Activated T-cell treated with anti-CD3 and anti-CD28 coated beads for 24 hours (primary cell): ENCODE measurements at places on chromosomes 11 and 22.

- no peak for DNase-seq
Observed at GRCh38 chr22:27903805-27904473, 15.1 kb downstream of the PITPNB start.

- DNase-seq: no peak
Observed at GRCh38 chr11:27456140-27456794, 16.3 kb downstream of the LGR4 start.

DNA sequence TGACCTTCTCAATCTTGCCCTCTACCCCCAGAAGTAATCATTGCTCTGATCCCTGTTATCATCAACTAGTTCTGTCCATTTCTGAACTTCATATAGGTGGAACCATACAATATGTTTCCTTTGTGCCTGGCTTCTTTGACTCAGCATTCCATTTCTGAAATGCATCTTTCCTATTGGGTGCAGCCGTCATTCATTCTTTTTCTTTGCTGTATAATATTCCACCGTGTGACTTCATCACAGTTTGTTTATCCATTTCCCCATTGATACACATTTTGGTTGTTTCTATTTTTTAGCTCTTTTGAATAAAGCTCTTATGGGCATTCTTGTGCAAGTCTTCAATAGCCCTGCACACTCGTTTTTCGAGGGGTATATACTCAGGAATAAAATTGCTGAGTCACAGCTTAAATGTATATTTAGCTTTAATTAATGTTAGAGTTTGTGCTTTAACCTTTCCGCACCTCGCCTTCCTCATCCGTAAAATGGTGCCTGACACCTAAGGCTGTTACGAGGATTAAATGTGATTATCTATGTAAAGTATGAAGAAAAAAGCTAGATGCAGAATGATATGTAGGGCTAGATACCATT, 491.6 kb downstream of the MIAT start:
- DNase-seq: no peak

DNA sequence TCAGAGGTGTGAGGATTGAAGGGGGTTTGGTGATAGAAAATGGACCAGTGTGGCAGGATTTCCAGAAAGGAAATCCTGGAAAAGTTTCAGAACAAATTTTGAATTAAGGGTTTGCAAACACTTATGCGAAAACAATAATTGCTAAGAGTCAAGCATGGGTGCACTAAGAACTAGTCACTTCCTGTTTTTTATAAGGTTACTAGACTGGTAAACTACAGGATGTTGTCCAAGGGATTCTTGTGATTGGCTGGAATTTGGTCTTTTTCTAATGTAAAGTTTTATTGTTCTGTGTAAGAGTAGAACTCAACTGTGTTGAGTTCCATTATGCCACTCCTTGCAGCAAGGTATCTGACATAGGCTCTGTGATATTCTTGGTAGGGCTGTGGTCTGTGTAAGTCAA, 54.1 kb downstream of the LIF start:
- DNase-seq: no peak

GRCh38 chr22:49215840-49216239, 611.8 kb downstream of the BRD1 start:
- DNase-seq: no peak

DNA sequence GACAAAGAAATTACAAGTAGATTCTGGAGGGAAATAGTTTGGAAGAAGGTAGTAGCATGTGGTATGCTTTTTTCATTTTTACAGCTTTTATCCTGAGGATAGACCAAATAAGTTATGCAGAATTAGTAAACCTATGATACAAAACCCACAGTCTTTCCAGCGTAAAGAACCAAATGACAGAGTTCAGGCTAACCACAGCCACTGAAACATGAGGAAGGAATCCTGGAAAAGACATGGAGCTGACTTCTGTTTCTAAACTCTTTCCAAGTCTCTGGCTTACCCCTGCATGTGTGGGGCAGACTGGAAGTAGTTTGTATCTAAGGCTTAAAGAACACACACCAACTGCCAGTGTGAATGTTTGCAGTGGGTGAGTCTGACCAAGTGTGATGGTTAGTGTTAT, 258.4 kb upstream of the TENM4 start:
- DNase-seq: no peak
